ENCODE measurements at places on chromosomes 6 and 20.
A peak's percentile ranks its signal among the peaks of the same experiment; 100 is the strongest.

DNA sequence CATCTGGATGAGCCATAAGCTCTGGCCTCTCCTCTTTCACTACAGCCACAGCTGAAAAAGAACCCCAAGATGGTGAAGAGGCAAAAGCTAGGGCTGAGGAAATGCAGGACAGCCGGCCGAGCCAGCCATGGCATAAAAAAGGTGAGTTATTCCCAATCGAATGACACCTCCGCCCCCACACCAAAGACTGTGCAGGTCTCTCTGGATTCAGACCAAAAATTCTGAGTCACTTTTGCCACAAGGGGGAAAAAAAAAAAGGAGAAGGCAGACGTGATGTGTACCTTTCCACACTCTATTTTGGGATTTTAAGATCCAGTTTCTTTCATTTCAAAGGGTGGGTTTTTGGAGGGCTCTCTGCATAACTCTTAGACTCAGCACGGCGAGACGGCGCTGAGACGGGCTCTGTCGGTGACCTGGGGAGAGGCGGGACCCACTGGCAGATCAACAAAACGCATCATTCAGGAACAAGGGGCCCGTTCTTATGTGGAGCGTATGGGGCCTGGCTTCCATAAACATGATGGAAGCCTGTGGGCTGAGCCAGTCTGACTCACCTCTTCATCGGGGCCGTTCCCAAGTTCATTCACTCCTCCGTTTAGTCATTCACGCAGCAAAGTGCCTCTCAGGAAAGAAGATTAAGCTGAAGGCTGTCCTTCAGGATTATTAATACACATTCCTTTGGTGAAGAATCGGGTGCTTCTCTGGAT is 54.8 kb downstream of the NFATC2 start:
- DNase-seq, result no peak

DNA sequence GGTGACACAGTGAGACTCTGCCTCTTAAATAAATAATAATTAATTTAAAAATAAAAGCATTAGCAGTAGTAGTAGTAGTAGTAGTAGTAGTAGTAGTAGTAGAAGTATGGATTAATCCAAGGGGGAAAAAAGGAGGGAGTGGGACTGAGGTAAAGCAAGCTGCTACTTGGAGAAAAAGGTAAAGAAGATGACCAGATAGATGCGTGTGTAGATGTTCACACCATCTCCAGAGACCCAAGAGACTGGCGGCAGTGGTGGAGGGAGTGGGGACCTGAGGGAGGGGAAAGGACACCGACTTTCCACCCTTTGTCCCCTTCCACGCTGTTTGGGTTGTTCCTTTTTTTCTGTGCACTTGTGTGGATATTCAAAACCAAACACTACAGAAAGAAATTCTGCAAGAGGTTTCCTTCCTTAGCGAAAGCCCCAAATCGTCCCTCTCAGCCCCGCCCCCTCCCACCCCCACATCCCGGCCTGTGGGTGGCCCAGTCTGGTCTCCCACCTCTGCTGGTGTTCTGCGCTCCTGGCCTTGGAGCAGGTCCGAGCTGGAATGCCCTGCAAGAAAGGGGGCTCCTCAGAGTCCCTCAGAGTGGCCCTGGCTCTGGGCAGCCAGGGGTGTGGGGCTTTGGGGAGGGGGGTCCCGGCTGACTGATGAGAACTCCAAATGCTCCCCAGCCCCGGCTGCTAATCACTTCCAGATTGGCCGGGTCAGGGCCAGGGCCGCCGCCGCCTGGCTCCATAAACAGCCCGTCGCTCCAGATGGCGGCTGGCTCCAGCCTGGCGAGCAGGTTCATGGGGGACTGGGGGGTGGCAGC is 60.2 kb downstream of the UBE2V1 start:
- peak; percentile 59 for DNase-seq

- DNase-seq, result no peak
Observed at GRCh38 chr20:54320148-54320607, 112.3 kb downstream of the PFDN4 start.

DNA sequence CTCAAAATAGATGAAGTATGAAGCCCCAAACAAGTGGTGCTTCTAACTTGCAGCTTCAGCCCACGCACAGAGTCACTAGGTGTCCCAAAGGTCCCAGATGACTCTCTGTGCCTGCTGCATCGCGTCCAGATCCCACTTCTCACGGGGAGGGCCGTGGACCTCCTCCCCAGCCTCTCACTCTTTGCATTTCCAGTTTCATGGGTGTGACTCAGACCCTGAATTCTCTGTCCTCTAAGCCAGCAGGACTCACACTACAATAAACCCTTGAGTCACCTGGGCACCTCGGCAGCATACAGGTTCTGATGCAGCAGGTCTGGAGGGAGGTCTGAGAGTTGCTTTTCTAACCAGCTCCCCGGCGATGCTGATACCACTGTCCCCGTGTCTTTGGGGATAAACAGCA is 114.0 kb upstream of the RIN2 start:
- DNase-seq, result no peak

- no peak for DNase-seq
Observed at GRCh38 chr6:4853349-4853748, 77.1 kb downstream of the CDYL start.

DNA sequence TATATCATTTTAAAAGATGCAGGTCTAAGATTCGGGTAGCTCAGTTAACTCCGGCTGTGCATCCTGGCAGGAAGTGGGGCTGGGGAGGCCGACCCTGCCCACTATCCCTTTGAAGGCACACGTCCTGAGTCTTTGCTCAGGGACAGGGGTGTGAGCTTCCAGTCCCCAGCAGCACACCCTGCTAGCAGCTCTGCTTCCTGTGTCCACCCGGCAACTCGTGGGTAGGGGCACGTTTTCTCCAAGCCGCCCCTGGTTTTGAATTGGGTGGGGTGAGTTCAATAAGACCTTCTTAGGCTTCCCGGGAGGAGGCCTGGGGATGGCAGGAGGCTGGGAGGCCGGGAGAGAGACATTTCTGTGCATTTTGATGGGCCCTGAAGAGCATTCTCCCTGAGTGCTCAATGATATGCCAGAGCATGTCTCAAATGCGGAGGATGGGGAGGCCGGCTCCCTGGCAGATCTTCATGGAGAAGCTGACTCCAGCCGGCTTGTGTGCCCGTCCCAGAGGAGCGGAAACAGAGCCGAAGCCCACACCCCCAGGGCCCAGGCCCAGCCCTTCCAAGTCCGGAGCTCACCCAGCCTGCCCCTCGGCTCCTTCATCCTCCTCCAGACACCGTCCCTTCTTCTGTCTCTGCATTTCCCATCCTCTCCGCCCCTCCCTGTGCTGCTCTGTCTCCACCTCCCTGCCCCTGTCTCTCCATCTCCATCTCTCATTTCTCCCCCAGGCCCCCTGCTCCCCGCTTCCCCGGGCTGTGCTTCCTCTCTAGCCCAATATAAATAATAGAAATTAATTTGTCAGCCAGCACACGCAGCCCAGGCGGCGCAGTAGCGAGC is 36.3 kb upstream of the ZFAND3 start:
- peak; percentile 49 for DNase-seq

- no peak for DNase-seq
Observed at GRCh38 chr6:152673236-152673635, 24.5 kb upstream of the MYCT1 start.

- DNase-seq, result no peak
Observed at GRCh38 chr20:3802524-3803239, 6.6 kb downstream of the CDC25B start.

DNA sequence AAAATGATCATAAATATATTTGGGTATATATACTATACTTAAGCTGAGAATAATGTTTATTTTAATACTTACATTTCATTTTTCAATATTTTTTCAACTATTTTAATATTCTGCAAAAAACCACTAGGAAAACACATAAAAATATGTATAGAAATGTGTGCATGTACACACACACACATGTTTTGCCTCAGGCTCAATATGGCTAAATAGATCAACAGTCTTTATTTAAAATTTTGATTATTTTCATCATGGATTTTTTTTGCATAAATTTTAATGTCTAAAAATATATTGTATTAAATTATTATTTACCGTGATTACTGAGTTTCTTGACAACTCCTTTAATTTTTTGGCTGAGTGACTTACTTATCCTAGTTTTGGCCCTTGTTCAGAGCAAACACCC is 846.5 kb downstream of the DHX35 start:
- no peak for DNase-seq
